ENCODE measurements at places on chromosomes 3 and 15.

DNA sequence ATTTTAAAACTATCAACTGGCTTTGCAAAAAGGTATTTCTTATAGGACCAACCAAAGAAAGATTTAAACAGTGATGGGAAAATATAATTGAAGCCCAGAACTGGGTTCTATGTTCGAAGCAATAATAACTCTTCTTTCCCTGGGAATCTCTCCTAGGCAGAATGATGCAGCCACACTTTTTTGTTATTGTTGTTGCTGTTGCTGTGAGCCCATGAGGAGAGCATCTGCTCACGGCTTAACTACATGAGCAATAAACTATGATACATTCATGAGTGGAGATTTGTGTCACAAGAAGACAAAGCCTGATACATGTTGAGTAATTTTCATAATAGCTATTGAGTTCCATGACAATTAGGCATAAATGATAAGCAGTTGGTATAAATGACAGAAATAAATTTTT is 80.5 kb downstream of the CRTC3 start:
- DNase-seq: no peak

- DNase-seq: no peak
These were observed 119.5 kb downstream of the CHST2 start for GRCh38 chr3:143239031-143239430.

GRCh38 chr15:73607405-73607804 is 25.8 kb downstream of the NPTN start:
- no peak for DNase-seq

- DNase-seq: no peak
These were observed 64.9 kb upstream of the POLG start for GRCh38 chr15:89399238-89400115.

GRCh38 chr3:181009225-181009624 is 19.7 kb upstream of the DNAJC19 start:
- no peak for DNase-seq

Data from stimulated activated CD8-positive, alpha-beta memory T cell treated with anti-CD3 and anti-CD28 coated beads, Interleukin-4, amount 100 ng/mL, for 1 hour (primary cell).